ENCODE measurements at places on chromosomes 6 and 20. TPM values are rescaled to one million over a fixed set of nuclear protein-coding genes. Genes with fewer than 3 reads are reported as not detected.

DNA sequence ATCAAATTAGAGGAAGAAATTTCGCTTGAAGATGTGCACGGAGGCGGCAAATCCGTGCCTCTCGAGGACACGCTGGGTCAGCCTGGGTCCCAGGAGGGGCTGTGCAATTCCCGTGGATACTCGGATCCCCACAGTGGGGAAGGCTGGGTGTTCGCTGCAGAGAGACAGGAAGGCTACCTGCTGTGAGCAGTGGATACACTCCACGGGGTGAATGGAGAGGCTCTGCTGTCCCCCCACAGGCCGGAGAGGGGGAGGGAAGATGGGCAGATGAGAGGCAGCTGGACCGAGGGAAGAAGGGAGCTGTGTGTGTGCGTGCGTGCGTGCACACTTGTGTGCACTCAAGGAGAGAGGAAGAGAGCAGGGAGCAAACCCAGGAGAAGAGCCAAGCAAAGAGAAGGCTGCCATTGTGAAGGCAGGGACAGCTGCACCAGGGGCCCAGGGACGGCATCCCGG is 57.3 kb downstream of the SULF2 start:
- DNase-seq, result no peak

DNA sequence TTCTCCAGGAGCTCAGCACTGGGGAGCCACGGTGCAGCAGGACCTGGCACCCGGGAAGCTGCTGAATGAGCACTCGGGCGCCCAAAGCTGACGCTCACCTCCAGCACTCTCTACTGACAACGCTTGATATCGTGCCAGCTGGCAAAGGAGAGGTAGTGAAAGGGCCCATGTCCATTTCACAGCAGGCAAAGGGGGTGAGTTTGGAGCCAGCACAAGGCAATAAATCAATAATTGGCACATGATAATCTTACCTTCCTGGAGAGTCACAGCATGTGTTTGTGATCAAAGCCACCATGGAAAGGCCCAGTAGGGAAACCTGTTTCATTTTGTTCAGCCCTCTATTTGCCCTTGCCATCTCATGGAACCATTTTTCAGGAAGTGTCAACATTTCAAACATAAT is 23.3 kb upstream of the SMIM26 start:
- peak; percentile 85 for DNase-seq

DNA sequence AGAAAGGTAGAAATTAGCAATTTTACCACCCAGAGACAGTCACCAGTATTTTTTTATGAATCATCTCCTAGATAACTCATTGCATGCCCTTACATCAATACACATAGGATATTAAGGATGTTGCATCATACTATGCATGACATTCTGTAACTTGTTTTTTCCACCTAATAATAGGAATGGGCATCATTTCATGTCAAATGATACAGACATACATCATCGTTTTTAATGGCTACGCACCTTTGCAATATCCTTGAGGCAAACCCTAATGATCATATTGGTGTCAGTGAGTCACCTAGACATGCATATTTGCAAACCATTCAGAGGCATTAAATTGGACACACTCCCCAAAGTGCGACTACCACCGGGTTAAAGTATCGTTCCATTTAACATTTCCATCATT is 309.7 kb upstream of the AGPAT4 start:
- no peak for DNase-seq

DNA sequence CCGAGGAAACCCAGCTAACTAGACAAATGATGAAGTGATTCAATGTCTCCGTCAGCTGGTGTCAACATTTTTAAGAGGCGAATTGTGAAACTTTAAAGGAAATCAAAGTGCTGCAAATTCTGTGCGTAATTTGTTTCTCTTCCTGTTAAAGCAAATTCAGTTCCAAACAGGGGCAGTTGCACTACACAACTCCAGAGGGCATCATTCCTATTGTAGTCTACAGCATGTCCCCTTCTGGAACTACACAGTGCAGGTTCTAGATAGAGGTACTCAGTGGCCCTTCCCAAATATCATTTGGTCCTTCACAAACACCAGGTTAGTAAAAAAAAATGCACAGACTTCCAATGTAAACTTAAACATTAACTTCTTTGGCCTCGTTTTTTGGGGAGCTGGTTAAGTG is 38.3 kb upstream of the SMLR1 start:
- no peak for DNase-seq

DNA sequence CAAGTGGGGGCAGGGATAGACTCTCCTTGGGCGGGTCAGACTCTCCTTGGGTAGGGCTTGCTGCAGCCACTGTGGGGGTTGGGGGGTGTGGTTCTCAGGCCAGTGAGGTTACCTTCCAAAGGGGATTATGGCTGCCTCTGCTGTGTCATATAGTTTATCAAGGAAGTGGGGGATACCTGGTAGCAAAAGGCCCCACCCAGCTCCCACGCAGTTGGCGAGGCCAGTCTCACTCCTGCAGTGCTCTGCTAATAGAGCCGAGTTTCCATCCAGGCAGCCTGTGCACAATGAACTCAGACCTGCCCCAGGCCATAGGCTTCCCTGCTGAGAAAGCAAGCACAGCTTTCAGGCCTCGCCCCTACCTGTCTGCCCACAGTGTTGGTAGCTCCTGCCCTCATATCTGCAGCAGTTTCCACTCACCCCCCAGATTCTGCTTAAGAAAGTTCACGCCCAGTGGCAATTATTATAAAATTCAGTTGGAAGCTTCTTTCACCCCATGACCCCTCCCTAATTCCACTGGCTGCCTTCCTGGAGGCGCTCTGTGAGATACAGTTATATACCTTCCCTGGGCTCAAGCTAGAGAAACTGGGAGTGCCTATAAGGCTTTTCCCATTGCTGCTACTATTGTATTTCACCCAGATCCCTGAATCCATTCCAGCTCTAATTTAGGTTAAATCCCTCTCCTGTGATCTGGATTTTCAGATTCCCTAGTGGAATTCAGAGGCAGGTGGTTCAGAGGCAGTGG is 56.1 kb downstream of the HDDC2 start:
- peak; percentile 46 for DNase-seq

Gene WFDC5
- not detected for total RNA-seq
